ENCODE measurements at places on chromosomes 5 and 9.

DNA sequence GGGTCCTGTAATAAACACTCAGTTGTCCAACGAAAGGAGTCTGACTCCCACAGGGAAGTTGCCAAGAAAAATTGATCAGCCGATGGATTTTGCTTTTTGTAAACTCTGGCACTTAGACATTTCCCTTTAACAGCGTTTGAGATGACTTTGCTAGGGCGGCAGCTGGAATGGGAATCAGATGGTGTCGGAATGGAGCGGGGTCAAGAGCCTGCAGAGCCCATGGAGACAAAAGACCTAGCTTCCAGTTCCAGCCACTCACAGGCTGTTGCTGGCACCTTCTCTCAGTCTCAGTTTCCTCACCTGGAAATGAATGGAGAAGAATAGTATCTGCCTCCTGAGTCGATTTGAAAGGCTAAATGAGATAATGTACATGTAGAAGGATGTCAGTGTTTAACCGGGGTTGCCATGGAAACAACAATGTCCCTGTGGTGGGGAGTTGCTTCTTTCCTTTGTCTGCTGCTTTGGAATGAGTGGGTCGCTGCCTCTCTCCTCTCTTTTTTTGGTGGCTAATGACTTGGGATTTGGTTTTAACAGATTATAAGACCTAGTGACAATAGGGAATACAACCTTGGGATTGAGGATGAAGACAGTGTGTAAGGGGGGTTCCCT, 137.4 kb downstream of the GAS1 start:
- DNase-seq, result no peak

GRCh38 chr5:91885291-91886265, 502.5 kb upstream of the ARRDC3 start:
- DNase-seq, result no peak

- no peak for DNase-seq
Measured at GRCh38 chr5:175920231-175920811, 47.8 kb downstream of the THOC3 start.

DNA sequence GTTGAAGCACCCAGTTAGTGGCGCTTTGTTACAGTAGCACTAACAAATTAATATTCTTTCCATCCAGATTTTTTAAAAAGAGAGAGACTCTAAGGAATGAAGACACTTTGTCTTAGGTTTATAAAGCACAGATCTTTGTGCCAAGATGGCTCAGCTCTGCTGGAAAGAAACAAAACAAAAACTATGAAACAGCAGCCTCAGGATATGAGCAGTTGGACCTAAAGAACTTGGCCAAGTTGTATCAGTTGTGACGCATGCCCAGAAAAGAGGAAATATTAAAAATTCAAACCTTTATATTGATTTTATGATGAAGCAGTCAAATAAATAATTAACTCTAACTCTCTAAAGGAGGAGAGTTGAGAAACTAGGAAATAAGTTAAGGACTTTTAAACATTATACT, 427.2 kb downstream of the SPOCK1 start:
- DNase-seq, result no peak

DNA sequence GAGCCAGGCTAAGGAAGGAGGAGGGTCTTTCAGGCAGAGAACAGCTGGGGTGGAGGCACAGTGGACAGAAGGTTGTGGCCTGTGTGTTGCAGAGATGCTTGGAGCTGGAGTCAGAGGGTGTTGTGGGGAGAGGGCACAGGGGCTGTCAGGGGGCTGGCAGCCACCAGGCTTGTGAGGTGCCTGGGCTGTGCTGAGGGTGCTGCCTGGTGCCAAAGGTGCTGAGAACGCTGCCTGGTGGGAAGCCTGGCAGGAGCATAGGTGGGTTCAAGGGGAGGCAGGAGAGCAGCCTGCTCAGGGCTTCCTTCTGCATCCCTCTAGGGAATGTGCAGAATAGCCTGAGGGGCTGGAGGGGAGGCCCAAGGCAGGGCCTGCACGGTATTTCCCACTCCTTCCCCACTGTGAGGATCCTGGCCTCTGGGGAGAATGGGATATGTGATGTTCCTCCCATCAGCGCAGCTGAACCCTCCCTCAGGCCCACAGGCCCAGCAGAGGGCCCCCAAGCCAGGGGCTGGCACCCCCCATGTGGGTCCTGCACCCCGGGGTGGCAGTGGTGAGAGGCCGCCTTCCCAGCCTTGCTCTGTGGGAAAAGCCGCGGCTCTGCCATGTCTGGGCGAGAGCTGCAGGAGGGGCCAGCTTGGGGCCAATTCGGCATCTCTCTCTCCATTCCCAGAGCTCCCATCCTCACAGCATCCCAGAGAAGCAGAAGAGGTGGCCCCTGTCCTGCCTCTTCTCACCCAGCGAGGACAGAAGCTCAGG, 76.3 kb downstream of the CACNA1B start:
- no peak for DNase-seq

GRCh38 chr5:160660132-160660531, 191.9 kb downstream of the ATP10B start:
- DNase-seq, result no peak

DNA sequence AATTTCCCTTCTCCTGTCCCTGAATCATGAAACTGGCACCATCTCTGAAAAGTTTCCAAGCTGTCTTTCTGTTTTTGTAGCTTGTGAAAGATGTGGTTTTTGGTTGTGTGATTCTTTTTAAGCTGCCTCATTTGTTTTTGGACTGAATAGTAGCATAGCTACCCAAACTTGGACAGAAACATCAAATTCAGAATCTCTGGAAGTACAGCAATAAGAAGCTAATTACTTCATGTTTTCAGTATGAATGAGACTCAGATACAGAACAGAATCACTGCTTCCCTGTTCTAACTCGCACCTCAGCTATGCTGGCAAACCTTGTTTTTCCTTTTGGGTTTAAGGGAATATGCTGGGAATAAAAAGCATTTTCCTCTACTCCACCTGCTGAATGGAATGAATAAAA, 101.0 kb downstream of the FGF1 start:
- DNase-seq, result no peak

- DNase-seq, result no peak
Measured at GRCh38 chr5:33160871-33161270, 279.9 kb upstream of the TARS1 start.

DNA sequence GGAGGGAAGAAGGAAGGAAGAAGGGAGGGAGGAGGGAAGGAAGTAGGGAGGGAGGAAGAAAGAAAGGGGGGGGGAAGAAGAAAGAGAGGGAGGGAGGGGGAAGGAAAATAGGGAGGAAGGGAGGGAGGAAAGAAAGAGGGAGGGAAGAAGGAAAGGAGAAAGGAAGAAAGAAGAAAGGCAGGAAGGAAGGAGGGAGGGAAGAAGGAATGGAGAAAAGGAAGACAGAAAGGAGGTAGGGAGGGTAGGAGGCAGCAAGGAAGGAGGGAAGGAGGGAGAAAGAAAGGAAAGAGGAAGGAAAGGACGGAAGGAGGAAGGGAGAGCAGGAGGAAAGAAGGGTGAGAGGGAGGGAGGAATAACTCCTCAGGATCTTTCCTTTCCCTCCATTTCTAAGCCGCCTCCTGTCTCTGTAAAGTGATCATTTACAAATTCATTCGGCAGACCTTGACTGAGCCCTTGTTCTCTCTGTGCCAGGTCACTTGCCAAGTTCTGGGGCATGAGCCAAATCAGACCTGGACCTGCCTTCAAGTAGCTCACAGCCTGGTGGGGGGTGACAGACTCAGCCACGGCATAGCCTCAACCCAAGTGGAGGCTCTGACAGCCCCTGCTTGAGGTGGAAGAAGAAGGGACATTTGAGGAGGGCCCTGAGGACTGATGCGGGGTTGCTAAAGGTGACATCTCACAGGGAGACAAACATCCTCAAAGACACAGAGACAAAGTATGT, 69.0 kb upstream of the HRH2 start:
- DNase-seq, result no peak

DNA sequence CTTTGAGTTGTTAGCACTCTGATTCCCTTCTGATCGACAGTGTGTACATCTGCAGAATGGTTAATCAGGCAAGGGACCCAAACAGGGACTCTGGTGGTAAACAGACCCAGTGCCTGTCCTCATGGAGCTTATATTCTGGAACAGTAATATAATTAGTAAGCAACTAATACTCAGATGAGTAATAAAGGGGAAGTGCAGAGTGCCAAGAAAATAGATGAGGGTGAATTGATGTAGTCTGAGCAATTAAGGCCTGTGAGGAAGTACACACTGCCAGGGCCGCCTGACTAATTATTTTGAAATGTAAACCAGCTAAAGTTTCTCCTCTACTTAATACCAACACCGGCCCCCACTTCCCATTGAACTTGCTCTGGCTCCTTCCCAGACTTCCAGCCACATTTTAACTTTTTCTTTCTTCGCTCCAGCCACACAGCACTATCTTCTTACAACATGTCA, 4.2 kb downstream of the DHX29 start:
- DNase-seq, result no peak

GRCh38 chr5:139181322-139181730, 16.8 kb downstream of the SIL1 start:
- no peak for DNase-seq

DNA sequence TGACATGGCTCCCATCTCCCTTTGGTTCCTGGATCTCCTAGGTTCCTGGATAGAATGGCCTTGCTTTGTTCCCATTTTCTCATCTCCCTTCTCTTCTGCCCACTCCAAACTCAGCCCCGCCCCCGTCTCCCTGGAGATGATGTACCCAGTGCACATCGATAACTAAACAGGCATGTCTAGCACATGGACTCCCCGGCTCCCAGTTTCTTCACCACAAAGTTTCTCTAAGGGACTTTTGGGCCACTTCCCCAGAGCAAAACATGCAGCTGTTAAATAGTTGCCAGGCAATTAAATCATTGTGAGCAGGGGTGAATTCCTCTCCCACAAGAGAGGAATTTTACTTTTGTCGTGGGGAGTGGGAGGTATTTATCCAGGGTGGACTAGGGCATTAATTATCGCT, 259.0 kb downstream of the GADD45G start:
- DNase-seq, result no peak

DNA sequence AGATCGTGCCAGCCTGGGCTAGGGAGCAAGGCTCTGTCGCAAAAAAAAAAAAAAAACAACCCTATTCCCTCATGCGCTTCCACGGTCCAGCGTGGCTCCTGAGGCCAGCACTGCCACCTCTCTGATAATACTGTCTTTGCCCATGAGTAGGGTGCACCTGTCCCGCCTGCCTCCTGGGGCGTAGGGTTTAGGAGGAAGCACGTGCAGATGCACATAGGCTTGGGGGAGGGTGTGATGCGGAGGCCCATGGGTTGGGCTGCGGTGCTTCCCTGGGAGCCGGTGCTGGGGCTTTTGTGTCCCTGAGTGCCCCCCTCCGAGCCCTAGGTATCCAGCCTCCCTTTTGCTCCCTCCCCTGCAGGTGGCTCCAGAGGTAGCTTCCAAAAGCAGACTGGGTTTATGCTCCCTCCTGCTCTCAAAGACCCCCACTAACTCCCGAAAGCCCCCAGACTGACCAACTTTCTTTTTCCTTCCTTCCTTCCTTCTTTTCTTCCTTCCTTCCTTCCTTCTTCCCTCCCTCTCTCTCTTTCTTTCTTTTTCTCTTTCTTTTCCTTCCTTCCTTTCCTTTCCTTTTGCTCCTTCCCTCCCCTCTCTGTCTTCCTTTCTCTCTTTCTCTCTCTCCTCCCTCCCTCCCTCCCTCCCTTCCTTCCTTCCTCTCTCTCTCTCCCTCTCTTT, 12.8 kb downstream of the FGFR4 start:
- DNase-seq, result no peak

GRCh38 chr5:43191740-43192557, at the start of gene NIM1K:
Gene NIM1K (plus strand): TSS chr5:43192225. CDS start chr5:43245776, 53,551 bp downstream.
- DNase-seq, result peak; percentile 15

DNA sequence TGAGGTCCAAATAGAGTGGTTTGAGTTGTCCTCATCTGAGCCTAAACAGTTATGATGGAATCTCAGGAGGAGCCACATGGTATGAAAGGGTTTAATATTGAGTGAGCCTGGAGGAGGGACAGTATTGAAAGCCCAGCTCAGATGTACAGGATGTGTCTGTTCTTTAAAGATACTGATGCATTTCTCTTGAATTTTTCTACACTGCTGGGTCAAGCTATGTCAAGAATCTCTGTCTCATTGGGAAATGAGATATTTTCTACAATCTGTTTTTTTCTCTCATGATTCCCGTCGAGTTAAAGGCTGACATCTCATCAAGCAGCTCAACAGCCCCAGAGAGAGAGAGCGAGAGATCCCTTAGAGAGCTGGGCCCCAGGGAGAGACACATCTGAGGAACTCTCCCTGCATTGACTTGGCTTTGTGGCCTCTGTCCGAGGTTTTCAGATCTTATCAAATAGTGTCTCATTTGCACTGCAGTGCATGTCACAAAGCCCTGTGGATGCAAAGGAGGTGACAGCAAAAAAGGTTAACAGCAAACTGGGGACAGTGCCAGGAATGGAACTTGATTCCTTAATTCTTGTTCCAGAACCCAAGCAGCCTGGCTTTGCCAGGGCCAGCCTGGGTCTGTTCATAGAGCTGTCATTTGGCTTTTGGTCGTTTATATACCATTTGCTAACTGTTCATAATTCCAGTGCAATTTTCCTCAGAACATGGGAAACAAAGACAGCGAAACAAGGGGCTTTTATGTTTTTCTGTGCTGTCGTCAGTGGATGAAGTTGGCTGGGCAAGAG, 19.0 kb upstream of the ACTBL2 start:
- DNase-seq, result no peak

- DNase-seq, result no peak
Measured at GRCh38 chr9:107025260-107026035, 162.5 kb downstream of the ZNF462 start.

- DNase-seq, result no peak
Measured at GRCh38 chr9:133518200-133518599, 6.6 kb downstream of the MYMK start.

- peak; percentile 74 for DNase-seq
Measured at GRCh38 chr9:8961186-8961851, 1161.7 kb upstream of the DMAC1 start.

DNA sequence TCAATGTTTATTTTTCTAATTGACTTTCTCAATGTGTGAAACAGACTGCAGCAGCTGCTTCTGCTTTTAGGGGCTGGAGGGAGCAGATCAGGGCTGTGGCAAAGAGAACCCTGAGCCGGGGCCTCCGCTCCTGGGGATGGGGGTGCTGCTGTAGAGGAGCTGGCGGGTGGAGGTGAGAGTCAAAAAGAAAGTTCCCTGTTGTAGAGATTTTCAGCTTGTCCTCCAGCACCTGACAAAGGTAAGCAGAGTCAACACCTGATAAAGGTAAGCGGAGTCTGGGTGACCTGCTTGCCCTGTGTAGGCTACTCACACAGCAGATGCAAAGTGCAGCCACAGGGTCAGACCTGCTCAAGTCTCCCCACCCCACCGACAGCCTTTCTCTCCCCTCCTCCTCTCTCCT, 252.4 kb upstream of the IRX1 start:
- DNase-seq, result no peak

DNA sequence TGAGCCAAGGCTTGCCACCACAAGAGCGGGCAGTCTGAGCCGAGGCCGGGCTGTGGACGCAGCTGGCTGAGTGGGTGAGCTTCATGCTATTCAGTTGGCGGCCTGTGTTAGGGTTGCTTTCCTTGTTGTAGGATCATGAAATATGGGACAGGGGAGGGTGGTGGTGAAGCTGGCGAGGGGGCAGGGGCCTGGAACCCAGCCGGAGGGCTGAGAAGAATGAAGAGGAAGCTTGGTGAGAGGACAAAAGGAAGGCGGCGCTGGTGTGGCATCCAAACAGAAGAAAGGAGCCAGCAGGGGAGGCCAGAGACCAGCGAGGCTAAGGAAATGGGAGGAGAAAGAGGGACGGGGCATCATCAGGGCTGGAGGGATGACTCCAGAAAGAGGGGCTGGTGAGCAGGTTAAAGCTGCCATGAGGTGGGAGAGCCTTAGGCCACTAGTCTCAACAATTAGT, 18.3 kb downstream of the RALGPS1 start:
- no peak for DNase-seq

GRCh38 chr5:150161242-150162141, 5.1 kb upstream of the CDX1 start:
- peak; percentile 79 for DNase-seq

Data from tibial nerve (tissue), 4 donors.